PC-9 (cell line): ENCODE measurements at places on chromosomes 1 and 21. TPM values are rescaled to one million over a fixed set of nuclear protein-coding genes. Genes with fewer than 3 reads are reported as not detected.

GRCh38 chr1:211328084-211328694 lies 1.6 kb downstream of the TRAF5 start:
- H3K4me1 ChIP-seq, result peaks cover 36% of the 10 kb centered on the region
- peak overlapping the region; percentile 72; the same call in 1 of the 2 replicates for H3K4me3 ChIP-seq
- no peaks in the 10 kb centered on the region for H3K36me3 ChIP-seq
- no peak overlapping the region for H3K27ac ChIP-seq

- peak overlapping the region; percentile 80 for H3K4me3 ChIP-seq
- DNase-seq, result peak; percentile 67
- H3K27ac ChIP-seq, result peak overlapping the region; percentile 58
- H3K4me1 ChIP-seq, result peaks cover 28% of the 10 kb centered on the region
- H3K36me3 ChIP-seq, result no peaks in the 10 kb centered on the region
Measured at GRCh38 chr1:32972814-32973428, 8.3 kb upstream of the RNF19B start.

GRCh38 chr21:33374080-33374449 lies 29.1 kb upstream of the IFNGR2 start:
- peak overlapping the region; percentile 81 for H3K27ac ChIP-seq
- no peaks in the 10 kb centered on the region for H3K27me3 ChIP-seq
- peaks cover 29% of the 10 kb centered on the region for H3K4me1 ChIP-seq
- H3K36me3 ChIP-seq, result no peaks in the 10 kb centered on the region
- DNase-seq, result no peak
- H3K4me3 ChIP-seq, result no peak overlapping the region

GRCh38 chr1:85857991-85858390 lies 149.8 kb upstream of the ZNHIT6 start:
- no peaks in the 10 kb centered on the region for H3K36me3 ChIP-seq
- no peak for DNase-seq
- no peak overlapping the region for H3K27ac ChIP-seq
- H3K27me3 ChIP-seq, result 0 out of 2 replicates have a peak, but pooled peaks cover 4% of the 10 kb centered on the region

- H3K4me1 ChIP-seq, result peaks cover 41% of the 10 kb centered on the region
- 0 out of 2 replicates have a peak, but pooled peaks cover 7% of the 10 kb centered on the region for H3K36me3 ChIP-seq
- DNase-seq, result peak; percentile 36
- H3K27me3 ChIP-seq, result no peaks in the 10 kb centered on the region
- H3K27ac ChIP-seq, result peak overlapping the region; percentile 77
- no peak overlapping the region for H3K4me3 ChIP-seq
Measured at GRCh38 chr1:56688522-56689026, 43.5 kb downstream of the PRKAA2 start.

- no peak overlapping the region for H3K4me3 ChIP-seq
- no peaks in the 10 kb centered on the region for H3K27me3 ChIP-seq
- DNase-seq, result no peak
- no peak overlapping the region for H3K27ac ChIP-seq
- H3K36me3 ChIP-seq, result no peaks in the 10 kb centered on the region
Measured at GRCh38 chr1:215957663-215958062, 390.6 kb downstream of the KCTD3 start.

Gene PER3
- total RNA-seq, result 25.1 and 32.9 TPM in 2 replicates

GRCh38 chr1:114803001-114803400 lies 22.5 kb upstream of the SIKE1 start:
- H3K27me3 ChIP-seq, result peaks cover 5% of the 10 kb centered on the region; the same call in 1 of the 2 replicates
- H3K36me3 ChIP-seq, result no peaks in the 10 kb centered on the region
- no peak overlapping the region for H3K27ac ChIP-seq
- no peak overlapping the region for H3K4me3 ChIP-seq
- no peak for DNase-seq
- no peaks in the 10 kb centered on the region for H3K4me1 ChIP-seq

DNA sequence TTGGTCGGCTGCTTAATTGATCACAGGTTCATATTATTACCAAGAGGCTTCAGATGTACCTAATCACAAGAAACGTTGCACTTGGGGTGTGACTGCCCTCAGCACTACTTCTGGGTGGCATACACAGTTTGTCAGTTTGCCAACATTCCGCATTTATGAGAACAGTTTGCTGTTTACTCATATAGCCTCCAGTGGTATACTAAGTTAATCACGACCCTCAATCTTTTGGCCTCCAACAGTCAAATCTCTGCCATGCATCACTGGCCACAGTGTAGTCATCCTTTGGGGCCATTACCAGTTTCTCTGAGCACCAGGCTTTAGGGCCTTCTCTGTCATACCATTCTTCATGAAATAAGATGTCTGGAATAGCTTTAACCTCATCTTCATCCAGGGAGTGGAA lies 62.8 kb upstream of the BCL9 start:
- DNase-seq, result peak; percentile 59
- no peaks in the 10 kb centered on the region for H3K36me3 ChIP-seq
- H3K27me3 ChIP-seq, result no peaks in the 10 kb centered on the region
- no peak overlapping the region for H3K27ac ChIP-seq
